ENCODE measurements at places on chromosomes 4 and X. TPM values are rescaled to one million over a fixed set of nuclear protein-coding genes. Genes with fewer than 3 reads are reported as not detected.

The TMPRSS11B gene
- not detected for total RNA-seq

The ADH6 gene
- total RNA-seq = not detected

The CT47C1 gene
- not detected for total RNA-seq

The CDS1 gene
- under 0.01 TPM for total RNA-seq

The CEP44 gene
- total RNA-seq = 15.8 TPM

The MAB21L2 gene
- total RNA-seq = 11.7 TPM

The SPANXN3 gene
- total RNA-seq = not detected

The PAGE5 gene
- total RNA-seq = not detected

The MAGED4B gene
- total RNA-seq = 35.5 TPM

The TRIML2 gene
- total RNA-seq = 0.18 TPM

The IL3RA gene
- total RNA-seq = not detected

The IBSP gene
- total RNA-seq = not detected

All from IMR-90 (cell line).